Activated CD4-positive, alpha-beta T cell treated with anti-CD3 and anti-CD28 coated beads for 36 hours (primary cell): ENCODE measurements at places on chromosomes 5 and 9.

DNA sequence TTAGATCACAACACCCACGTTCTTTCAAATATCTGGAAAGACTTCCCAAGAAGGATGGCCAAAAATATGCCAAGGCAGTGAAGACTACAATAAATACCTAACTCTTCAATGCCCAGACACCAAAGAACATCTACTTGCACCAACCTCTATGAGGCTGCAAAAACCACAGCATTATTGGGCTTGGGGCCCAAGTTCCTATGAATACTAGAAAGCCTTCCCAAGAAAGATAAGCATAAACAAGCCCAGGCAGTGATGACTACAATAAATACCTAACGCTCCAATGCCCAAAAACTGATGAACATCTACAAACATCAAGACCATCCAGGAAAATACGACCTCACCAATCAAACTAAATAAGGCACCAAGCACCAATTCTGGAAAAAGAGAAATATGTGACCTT is 41.3 kb downstream of the AP3B1 start:
- no peak for DNase-seq

GRCh38 chr9:19411316-19411715 is 2.5 kb downstream of the ACER2 start:
- DNase-seq: no peak

DNA sequence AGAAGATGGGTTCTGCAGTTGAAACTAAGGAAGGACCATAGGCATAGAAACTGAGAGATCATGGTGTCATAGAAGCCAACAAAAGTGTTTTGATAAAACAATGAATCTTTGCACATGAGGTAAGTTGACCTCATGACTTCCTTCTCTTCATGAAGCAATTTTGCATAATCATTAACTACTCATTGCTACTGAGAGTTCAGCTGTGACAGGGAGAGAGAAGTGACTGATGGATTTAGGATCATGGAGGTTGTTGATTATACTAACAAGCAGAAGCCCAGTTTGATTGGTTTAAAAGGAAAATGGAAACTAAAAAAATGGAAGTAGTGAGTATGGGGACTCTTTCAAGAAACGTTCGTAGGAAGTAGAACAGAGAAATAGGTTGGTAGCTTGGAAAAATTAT is 51.2 kb downstream of the PARP8 start:
- DNase-seq: no peak

GRCh38 chr9:98808411-98808815 is 943 bp downstream of the GALNT12 start:
- DNase-seq: peak; percentile 33

DNA sequence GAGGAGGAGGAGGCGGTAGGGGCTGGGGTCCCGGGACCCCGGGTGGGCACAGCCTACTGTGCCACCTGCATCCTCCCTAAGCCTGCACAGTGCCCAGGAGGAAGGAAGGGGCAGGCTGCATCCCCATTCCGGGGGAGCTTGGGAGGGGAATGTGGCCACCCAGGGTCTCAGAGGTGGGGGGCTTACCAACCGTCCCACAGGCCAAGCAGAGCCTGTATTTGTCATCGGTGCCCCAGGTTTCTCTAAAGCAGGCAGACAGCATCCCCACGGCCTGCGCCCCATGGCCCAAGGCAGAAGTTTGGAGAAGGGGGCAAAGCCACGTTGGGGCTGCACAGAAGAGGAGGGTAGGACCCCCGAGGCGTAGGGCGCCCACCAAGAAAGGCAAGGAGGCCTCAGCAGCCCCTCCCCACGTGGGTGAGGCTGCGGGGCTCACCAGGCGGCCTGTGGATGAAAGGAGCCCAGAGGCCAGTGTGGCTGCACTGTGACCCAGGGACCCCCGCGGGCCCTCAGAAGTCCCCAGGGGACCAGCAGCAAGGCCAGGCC is 507 bp upstream of the GPSM1 start:
- DNase-seq: no peak

- DNase-seq: no peak
Measured at GRCh38 chr5:106415541-106415940, 1255.2 kb downstream of the EFNA5 start.

DNA sequence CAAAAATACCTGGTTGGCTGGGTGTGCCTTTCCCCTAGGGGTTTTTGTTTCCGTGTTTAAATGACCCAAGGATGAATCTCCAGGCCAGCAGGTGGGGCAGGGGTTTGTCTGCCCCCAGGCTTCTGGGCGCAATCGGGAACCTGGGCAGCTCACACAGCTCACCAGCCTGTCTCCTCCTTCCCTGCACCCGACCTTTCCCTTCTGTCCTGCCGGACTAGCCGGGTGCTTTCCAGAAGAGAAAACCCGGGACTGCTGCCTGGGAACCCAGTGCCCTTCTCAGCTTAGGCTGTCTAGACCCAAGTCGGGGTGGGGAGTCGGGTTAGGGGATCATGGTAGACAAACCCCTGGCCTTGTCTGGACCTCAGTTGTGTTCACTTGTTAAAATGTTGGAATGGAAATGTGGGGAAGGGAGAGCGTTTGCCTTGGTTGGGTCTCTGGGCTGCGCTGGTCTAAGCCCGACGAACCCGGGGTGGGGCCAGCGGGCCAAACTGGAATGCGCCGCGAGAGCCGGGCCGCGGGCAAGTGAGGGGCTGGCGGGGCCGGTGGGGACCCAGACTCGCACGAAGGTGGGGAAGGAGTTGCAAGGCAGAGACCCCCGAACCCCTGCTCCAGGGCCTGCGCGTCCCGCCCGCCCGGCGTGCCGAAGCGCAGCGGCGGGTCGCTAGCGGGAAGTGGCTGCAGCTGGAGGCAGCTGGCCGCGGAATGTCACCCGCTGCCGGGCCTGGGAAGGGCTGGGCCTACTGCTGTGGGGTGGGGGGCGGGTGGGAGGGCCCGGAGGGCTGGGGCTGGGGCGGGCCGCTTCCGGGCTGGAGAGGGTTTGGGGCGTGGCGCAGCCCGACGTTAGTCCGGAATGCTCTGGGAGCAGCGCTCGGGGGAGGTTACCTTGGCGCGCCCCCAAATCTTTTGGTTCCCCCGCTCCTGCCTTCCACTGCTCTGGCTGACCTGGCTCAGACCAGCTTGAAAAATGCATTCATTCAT is 84.6 kb downstream of the DAB2IP start:
- DNase-seq: no peak

GRCh38 chr9:72577212-72577753 is 55.9 kb downstream of the TMC1 start:
- DNase-seq: no peak

DNA sequence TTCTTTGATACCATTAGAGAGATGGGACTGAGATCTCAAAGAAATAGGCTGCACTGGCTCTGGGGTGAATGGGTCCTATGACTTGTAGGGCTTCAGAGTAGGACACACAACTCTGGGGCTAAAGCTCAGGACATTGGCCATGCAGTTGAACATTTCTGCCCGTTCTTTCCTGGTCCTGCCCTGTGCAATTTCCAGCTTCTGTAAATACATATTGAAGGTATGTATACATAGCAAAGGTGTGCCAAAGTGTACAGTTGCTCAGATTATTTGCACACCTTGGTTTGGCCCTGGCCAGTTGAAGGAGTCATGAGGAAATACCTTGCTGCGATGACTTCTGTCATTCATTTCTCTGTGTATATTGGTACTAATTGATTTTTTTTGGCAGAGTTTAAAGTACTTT is 52.8 kb upstream of the TAF11L2 start:
- no peak for DNase-seq
